Placental pericyte (primary cell): ENCODE measurements at places on chromosomes 1 and 21. TPM values are rescaled to one million over a fixed set of nuclear protein-coding genes. Genes with fewer than 3 reads are reported as not detected.

ADORA3 gene
- total RNA-seq = 0.43 TPM in 1 of 2 replicates, not detected in the other

PRMT2 gene
- 97.5 and 145 TPM in 2 replicates for total RNA-seq

EDARADD gene
- under 0.01 and 0.43 TPM in 2 replicates for total RNA-seq

SPATA46 gene
- not detected in 2 replicates for total RNA-seq

CFH gene
- total RNA-seq = 8.6 and 10.5 TPM in 2 replicates

SPAG17 gene
- total RNA-seq = not detected in 2 replicates

KIF26B gene
- total RNA-seq = 18.9 and 45.3 TPM in 2 replicates

COL8A2 gene
- total RNA-seq = 5.0 and 6.7 TPM in 2 replicates

SGIP1 gene
- total RNA-seq = 53.4 and 108 TPM in 2 replicates

AJAP1 gene
- 1.3 TPM in 2 replicates for total RNA-seq

GUCA2A gene
- not detected in 2 replicates for total RNA-seq

AKNAD1 gene
- not detected in 2 replicates for total RNA-seq

SPATA21 gene
- not detected in 2 replicates for total RNA-seq

FAM110D gene
- total RNA-seq = not detected in 2 replicates

CYP2J2 gene
- 0.29 TPM in 1 of 2 replicates, not detected in the other for total RNA-seq

AMIGO1 gene
- 0.43 and 1.1 TPM in 2 replicates for total RNA-seq

SH2D1B gene
- total RNA-seq = not detected in 2 replicates

PER3 gene
- total RNA-seq = 4.4 and 6.6 TPM in 2 replicates

COL24A1 gene
- total RNA-seq = 0.22 and 3.6 TPM in 2 replicates

CDK18 gene
- 0.14 and 0.22 TPM in 2 replicates for total RNA-seq

PCBP3 gene
- 0.86 and 4.6 TPM in 2 replicates for total RNA-seq

S100A8 gene
- not detected in 2 replicates for total RNA-seq

SLC44A5 gene
- total RNA-seq = under 0.01 TPM in 2 replicates

MUTYH gene
- total RNA-seq = 14.4 and 17.3 TPM in 2 replicates

G0S2 gene
- total RNA-seq = 53.2 and 78.7 TPM in 2 replicates

LHX8 gene
- 0.44 TPM in 1 of 2 replicates, not detected in the other for total RNA-seq

UBL4B gene
- not detected in 2 replicates for total RNA-seq

FBLIM1 gene
- total RNA-seq = 152 and 186 TPM in 2 replicates

CXADR gene
- total RNA-seq = 3.1 and 5.6 TPM in 2 replicates

MAN1A2 gene
- 63.9 and 78.3 TPM in 2 replicates for total RNA-seq

HSF2BP gene
- 1.6 and 4.4 TPM in 2 replicates for total RNA-seq

AMPD1 gene
- not detected in 2 replicates for total RNA-seq

VAV3 gene
- total RNA-seq = under 0.01 and 0.57 TPM in 2 replicates

S100B gene
- 0.29 TPM in 1 of 2 replicates, not detected in the other for total RNA-seq

CDKN2C gene
- 1.3 and 24.5 TPM in 2 replicates for total RNA-seq

CD1C gene
- total RNA-seq = not detected in 2 replicates

REN gene
- total RNA-seq = 0.29 and 0.66 TPM in 2 replicates

F3 gene
- total RNA-seq = 338 and 346 TPM in 2 replicates

B3GALT2 gene
- total RNA-seq = under 0.01 and 0.86 TPM in 2 replicates

C8B gene
- total RNA-seq = not detected in 2 replicates

SPRR5 gene
- total RNA-seq = not detected in 2 replicates

RHBDL2 gene
- total RNA-seq = 0.44 and 0.57 TPM in 2 replicates
